ENCODE measurements at places on chromosomes 7 and 10.

DNA sequence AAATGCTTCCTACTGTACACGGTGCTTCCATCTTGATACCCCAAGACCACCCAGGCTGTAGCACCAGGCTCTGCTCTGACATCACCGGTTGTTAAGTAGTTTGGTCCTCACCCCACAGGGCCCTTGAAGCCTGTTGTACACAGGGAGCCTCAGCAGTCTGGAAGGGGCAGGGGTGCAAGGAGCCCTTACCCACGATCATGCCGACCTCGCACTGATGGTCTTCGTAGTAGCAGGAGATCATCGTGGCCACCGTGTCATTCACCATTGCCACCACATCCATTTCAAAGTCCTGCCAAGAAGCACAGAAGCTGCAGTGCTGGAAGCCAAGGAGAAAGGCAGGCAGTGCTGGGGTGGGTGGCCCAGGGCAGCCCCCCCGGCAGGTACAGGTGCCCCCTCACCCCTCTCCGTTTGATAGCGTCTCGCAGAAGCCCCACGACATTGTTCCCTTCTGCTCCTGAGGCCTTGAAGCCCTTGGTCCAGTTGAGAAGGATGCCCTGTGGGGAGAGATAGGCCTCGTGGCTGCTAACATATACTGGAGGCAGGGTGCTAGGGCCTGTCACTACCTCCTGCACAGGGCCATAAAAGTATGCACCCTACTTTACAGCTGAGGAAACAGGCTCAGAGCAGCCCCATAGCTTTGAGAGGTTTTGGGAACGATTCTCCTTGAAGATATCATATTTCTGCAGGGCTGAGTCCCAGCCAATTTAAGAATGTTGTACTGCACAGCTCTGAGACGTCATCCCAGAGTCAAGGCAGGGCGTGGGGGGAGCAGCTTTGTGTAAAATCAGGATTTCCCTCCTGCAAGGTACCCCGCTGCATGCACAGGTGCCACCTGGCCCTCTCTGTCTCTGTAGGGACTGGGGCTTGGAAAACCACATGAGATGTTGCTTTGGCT, 8.7 kb upstream of the MYL7 start:
- DNase-seq: no peak

DNA sequence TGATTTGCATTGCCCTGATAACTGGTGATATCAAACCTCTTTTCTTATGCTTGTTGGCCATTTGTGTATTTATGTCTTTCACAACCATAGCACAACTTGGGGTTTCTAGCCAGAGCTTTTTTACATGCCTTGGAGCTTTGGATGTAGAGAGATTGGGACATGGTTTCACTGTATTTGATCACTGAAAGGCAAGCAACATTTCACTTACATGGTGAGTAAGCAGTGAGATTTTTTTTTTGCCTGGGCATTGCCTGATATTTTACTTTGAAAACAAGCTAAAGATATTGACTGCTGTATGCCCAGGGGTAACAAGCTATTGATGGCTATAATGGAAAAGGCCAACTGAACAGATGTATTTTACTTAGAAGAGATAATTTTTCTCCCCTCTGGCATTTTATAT, 259.0 kb downstream of the PHTF2 start:
- DNase-seq: no peak

DNA sequence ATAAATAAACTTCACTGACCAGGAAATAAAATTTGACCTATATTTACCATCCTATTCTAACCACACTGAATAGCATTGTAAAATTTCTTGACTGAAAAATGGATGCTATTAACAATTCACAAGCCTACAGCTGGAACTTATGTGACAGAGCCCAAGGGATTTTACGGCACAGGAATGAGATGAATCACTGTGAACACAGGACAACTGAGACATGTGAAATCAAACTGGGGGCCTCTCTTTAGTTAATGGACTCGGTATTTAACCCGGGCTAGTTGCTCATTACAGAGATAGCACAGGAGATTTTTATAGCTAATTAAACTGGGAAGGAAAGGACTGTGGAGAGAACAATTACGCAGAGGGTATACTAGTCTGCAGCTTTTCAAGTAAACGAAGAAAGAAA, 100.6 kb downstream of the MICU1 start:
- no peak for DNase-seq

- no peak for DNase-seq
These were observed 50.1 kb upstream of the CRTAC1 start for GRCh38 chr10:98080494-98080893.

- DNase-seq: no peak
These were observed 79.2 kb downstream of the NUDCD3 start for GRCh38 chr7:44411306-44411705.

GRCh38 chr7:30212701-30213111, 71.7 kb upstream of the ZNRF2 start:
- DNase-seq: no peak

DNA sequence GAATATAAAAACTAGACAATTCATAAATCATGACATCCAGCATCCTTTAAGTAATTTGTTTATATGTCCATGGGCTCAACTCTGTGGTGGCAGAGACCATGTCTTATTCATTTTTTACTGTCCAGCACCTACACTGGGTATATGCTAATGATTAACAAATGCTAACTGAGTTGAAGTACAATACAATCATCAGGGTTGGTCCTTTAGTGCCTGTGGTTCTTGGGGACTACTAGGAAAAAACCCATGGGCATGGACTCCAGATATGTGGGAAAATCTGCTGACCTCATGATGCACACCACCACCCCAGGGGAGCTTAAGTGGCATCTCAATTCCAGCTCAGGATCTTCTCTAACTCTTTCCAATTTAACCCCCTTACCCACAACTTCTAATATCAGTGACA, 85.3 kb upstream of the YAE1 start:
- no peak for DNase-seq

- DNase-seq: no peak
These were observed 83.1 kb downstream of the HIBADH start for GRCh38 chr7:27579565-27579964.

DNA sequence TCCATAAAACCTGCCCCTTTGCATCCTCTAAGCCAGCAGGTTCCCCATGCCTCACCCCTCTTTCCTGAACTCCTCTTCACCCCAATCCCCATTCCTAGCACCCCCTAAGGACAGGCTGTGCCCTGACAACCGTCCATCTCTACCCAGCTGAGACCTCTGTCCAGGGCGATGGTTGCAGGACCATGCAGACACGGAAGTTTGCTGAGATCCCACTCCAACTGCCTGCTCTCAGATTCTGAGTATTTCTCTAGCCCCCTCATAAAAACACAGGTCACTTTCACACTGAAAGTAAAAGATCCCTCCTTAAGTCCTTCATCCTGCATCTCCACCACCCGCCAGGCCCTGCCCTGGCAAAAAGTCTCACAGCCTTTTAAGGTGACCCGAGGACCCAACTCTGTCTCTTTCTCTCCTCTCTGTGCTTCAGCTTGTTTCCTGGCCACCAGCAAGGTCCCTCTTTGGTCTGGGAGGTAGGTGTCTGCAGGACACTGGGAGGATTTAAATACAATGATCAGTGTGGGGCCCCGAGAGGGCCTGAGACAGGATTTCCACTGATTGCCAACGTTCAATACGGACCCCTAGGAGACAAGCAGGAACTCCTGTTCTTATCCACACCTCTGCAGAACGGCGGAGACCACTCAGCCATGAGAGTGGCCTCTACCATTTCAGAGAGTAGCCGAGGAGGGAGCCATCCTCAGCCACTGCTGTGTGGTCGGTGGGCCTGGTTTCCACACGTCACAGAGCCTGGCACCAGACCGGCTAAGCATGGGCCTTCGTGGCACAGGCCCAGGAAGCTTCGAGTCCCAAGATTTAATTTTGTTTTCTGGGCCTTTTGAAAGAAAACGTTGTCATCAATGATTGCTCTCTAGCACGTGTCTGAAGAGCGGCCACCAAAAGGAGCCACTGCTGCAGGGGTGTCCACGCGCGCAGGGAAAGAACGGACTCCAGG, 27.9 kb downstream of the CALML3 start:
- no peak for DNase-seq

DNA sequence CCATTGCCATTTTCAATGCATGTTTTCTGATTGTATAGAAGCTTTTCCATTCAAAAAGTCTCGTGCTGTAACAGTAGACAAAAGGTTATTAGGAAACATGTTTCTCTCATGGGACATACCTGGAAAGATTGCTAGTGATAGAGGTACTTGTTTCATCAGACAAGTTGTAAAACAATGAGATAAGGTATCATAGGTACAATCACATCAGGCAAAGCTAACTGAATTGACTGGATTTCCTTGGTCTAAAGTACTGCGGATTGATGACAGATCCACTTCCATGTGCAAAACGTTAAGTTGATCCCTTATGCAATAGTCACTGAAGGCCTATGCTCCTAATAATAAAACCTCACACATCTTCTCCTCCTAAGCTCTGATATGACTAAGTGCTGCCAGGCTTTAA, 6.5 kb upstream of the RNF32 start:
- no peak for DNase-seq

DNA sequence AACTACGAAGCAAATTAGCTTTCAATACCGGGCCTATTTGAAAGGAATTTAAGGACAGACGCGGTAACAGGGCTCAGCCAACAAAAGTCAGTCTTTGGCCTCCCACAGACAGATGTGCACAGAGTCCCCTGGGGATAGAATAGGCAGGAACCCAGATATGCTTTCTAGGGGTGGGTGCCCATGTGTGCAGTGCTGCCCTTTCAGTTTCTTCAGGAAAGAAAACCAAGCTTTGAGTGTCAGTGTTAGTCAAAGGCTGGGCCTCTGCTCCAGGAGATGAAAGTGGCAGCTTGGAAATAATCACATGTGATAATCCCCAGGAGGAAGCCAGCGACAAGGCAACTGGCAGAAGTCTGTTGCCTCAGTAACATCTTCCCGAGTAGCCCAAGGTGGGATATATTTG, 43.8 kb upstream of the CSTF2T start:
- no peak for DNase-seq

DNA sequence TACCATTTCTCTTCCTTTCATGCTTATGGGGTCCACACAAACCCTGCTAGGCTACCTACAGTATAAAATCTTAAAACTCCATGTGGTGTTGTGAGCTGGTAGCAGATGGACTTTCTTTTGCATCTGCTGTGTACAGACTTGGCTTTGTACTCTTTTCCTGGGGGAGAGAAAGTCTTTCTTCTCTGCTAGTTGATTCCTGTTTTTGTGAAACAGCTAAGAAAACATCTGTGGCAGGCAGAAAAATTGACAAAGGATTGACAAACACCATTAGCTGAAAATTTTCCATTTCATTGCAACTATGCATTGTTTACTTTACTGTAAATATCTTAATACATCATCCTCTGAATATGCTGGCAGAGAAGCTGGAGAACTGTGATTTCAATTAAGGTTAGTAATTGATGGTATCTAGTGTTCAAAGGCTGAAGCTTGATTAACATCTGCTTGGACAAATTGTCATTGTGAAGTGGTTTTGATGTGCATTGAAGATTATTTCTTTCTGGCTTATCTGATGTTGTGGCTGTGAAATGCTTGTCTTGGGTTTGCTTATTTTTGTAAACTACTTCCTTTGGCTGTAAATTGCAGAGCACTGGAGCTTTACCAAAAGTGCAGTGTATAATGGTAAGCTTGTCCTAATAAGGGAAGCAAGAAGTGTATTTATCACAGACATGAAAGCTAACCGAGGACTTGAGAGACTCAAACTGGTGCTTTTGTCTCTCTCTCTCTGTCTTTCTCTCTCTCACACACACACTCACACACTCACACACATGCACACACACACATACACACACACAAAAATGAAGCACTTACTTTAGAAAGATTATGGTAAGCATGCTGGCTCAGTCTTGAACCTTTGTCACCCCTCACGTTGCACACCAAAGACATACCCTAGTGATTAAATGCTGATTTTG, at the start of gene FOXP2:
TSS of gene FOXP2 (plus strand) at position 660 of the 908 bp plus-strand sequence. CDS start 11,697 bp downstream, outside the sequence.
- no peak for DNase-seq

GRCh38 chr7:133053321-133053891, 28.5 kb downstream of the CHCHD3 start:
- no peak for DNase-seq

GRCh38 chr7:276230-276835, 13.6 kb upstream of the FOXL3 start:
- DNase-seq: no peak

- DNase-seq: no peak
These were observed 235.5 kb downstream of the ZNF92 start for GRCh38 chr7:65609131-65609530.

DNA sequence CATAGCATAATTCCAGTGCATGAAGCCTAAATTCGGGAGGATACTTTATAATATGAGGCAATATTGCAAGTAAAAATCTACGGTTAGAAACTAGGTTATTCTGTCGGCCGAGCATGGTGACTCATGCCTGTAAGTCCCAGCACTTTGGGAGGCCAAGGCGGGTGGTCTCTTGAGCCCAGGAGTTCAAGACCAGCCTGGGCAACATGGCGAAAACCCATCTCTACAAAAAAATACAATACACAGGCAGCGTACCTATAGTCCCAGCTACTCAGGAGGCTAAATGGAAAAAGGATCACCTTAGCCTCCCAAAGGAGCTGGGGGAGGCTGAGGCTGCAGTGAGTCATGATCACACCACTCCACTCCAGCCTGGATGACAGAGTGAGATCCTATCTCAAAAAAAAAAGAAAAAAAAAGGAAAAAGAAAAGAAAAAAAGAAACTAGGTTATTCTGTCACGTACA, 14.2 kb downstream of the SKAP2 start:
- DNase-seq: no peak

GRCh38 chr10:24762966-24763623, 39.4 kb upstream of the ARHGAP21 start:
- no peak for DNase-seq

DNA sequence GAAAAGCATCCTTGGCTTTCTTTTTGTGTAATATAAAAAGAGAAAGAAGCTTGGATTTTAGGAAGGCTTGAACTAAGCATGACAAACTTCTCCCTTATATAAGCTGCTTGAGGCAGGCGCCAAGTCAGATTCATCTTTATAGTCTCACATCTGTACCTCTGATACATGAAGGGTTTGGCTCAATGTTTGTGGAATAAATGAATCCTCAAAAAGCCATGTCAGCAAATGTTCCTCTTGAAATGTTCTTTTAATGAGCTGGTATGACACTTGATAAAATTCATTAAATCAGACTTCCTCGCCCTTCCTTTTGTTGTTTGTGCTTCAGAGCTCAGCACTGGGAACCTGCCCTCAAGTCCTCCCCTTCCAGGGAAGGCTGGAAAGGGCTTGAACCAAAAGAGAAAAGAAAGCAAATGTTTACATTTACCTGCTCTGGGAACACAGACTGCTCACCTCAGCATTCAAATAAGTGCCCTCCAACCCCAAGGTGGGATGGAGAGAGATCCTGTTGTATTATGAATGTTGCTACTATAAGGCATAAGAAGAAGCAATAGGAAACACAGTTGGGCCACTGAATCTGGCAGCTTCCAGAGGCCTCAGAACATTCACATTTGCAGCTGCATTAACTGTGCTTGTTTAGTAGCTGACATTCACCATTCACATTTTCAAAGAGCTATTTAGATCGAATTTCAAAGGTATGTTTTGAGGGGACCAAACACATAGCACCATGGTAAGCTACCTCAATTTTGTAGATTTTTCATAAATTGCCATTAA, 212.6 kb downstream of the CACNA2D1 start:
- DNase-seq: no peak

GRCh38 chr7:146645383-146645976, 528.9 kb downstream of the CNTNAP2 start:
- no peak for DNase-seq

All from stimulated activated CD8-positive, alpha-beta memory T cell treated with anti-CD3 and anti-CD28 coated beads, Interleukin-7, amount 100 ng/mL, for 1 hour (primary cell).